ENCODE measurements at places on chromosomes 4 and X.

DNA sequence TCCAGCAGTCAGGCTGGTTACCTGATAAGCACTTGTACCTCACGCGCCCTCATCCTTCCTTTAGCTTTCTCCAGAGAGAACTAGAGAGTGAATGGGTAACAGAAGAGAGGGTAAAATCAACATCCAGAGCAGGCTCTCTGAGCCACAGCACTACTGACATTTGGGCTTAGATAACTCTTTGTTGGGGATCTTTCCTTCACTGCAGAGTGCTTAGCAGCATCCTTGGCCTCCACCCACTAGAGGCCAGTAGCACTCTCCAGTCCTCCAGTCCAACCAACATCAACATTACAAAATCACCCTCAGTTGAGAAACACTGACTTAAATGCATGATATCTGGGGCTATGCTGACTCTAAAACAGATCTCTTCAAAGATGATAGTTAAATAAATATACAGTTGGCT is 220.7 kb downstream of the TACR3 start:
- no peak for DNase-seq

DNA sequence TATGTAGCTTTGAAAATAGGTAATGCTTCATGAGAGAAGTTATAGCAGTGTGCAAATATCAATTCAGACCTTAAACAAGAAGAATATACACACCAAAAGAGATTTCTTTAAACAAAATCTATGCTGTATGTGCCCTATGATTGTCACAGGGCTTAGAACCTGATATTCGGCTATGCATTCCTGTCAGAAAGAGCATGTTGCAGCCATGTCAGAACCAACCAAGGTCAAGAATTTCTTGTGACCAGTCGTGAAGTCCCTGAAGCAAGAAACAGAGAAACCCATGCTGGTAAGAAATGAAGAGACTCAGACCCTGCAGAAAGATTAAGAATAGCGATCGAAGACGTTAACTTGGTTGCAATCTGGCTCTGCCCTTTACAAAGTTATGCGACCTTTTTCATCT is 210.3 kb upstream of the SPIN4 start:
- DNase-seq = peak; percentile 3

DNA sequence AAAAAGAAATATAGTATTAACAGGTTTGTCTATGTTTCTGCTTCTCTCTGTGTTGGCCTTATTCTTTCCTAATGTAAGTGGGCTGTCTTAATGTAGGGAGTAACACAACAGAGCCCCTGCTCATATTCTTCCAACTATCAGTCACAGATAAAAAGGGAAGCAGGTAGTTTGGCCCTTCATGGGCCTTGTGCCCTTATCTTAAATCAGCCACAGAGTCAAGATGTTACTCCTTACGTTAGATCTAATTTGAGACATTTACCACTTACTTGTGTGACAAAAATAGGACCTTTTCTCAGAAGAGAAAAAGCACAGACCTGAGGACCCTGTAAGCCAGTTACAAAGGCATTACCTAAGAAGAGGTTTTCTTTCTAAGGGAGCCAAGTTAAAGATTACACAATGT is 589.0 kb downstream of the GRXCR1 start:
- DNase-seq = no peak

- no peak for DNase-seq
These were observed 195.6 kb downstream of the RASL11B start for GRCh38 chr4:53057679-53058078.

DNA sequence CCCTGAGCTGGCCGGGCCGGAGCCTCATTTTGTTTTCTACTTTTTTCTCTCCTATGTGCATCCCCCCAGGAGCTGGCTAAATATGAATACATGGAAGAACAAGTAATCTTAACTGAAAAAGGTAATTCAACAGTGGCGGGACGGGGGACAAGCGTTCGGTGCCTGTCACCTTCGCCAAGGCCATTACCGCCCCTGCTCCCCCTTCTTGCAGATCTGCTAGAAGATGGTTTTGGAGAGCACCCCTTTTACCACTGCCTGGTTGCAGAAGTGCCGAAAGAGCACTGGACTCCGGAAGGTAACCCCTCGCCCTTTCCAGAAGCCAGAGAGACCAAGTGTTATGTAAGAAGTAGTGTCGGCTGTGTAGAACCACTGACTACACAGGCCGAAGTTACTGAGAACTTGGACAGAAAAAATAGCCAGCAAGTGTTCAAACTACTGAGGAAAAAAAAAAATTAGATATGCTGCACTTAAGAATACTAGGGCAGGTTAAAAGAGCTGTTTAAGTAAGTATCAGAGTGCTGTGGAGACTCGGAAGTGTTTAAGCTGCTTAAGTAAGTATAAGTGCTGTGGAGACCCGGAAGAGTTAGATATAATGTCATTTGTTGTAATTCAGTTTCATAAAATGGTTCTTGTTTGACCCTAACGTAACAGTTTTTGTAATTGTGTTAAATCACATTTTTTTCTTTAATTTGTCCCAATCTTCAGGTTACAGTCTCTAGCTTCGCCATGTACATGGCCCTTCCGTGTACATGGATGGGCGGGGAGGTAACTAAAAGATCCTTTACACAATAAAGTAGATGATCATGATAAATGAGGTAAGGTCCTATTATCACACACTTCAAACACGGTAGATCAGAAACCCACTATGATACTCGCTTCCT is 856 bp downstream of the SAT1 start:
- DNase-seq = peak; percentile 45

GRCh38 chr4:44725726-44726037 is 674 bp downstream of the GNPDA2 start:
- no peak for DNase-seq

DNA sequence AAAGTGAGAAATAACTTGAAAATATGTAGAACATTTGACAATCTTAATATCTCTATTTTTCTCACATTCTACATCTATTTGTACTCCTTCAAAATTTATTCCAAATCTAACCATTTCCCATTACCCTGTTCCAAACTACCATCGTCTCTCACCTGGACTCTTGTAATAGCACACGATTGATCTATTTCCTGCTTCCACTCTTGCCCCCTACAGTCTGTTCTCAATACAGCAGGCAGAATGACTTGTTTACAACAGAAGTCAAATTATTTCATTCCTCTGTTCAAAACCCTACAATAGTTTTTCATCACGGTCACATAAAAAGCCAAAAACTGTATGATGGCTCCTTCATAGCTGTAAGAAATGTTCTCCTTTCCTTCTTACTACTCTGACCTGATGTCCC is 21.1 kb upstream of the LUZP4 start:
- DNase-seq = no peak

DNA sequence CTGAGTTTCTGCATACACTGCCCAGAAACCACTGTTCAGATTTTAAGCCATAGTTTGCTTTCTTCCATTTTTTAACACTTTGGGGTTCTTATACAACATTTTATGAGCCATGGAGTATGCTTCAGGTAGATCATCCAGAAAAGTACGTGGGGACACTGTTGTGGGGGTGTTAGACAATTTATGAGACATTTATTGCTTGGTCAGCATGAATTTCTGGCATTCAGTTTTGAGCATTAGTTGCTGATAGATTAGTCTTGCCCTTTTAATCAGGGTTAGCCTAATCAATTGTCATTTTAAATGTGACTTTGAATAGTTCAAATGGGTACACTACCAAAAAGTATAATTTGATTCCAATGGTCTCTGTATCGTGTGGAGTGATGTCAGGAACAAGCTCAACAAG is 434.9 kb downstream of the GPM6A start:
- no peak for DNase-seq

GRCh38 chrX:136588036-136588435 is 56.0 kb downstream of the VGLL1 start:
- no peak for DNase-seq

GRCh38 chr4:72935462-72935861 is 134.1 kb downstream of the COX18 start:
- DNase-seq = no peak

DNA sequence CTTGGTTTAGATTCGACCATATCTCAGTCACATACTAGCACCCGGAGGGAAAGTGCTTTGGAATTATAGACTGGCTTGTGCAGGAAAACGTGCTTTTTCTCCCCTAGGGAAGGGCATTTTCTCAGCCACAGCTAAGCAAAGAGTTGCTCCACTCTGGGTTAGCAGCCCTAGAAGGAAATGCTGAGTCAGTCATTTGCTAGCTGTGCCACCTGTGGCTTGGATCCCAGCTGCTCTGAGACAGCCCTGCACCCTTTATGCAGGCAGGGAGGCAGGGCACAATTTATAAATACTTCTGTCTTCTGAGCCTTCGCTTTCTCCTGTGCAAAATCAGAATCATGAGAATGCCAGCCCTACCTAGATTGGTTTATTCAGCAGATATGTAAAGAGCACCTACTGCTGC is 1.3 kb upstream of the USP51 start:
- no peak for DNase-seq

DNA sequence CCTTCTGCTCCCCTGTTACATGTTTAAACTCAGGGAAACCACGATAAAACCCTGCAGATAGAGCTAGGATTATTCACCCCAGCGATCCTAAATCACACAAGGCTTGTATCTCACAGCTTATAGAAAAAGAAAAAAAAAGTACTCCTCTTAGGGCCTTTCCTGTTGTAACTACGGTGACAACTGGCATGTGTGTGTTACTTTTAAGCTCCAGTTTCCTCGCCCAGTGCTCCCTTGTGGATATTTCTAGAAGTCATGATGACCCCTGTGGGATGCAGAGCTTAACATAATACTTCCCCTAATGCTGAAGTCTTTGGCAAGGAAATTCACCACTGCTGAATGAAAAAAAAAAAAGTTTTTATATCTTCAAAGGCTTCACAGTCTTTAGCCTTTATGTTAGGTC is 114.7 kb downstream of the NWD2 start:
- DNase-seq = no peak

DNA sequence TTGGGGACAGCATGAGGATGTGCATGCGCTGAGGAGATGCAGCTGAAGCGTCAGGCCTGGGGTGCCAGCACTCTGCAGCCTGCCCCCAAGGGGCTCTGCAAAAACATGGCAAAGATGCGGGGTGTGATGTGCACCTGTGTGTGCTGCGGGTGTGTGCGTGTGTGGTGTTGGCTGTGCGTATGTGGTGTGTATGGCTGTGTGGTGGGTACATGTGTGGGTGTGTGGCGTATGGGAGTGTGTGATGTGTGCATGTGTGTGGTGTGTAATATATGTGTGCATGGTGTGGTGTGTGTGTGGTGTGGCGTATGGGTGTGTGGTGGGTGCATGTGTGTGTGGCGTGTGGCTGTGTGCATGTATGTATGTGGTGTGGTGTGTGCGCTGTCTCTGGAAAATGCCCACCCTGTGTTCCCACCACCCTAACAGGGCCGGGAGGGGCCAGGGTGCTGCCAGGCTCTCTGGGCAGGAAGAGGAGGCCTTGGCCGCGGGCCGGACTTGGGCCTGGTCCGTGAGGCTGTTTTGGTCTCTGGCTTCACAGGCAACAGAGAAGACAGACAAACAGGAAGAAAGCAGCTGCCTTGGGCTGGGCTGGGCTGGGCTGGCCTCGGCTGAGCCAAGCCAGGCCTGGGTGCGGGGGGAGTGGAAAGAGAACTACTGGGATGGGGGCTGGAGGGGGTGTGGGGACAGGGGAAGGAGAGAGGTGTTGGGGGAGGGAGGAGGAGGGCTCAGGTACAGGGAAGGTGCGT is 1.1 kb upstream of the AVPR2 start:
- DNase-seq = no peak

- no peak for DNase-seq
These were observed 171.0 kb downstream of the DHX15 start for GRCh38 chr4:24413311-24413784.

DNA sequence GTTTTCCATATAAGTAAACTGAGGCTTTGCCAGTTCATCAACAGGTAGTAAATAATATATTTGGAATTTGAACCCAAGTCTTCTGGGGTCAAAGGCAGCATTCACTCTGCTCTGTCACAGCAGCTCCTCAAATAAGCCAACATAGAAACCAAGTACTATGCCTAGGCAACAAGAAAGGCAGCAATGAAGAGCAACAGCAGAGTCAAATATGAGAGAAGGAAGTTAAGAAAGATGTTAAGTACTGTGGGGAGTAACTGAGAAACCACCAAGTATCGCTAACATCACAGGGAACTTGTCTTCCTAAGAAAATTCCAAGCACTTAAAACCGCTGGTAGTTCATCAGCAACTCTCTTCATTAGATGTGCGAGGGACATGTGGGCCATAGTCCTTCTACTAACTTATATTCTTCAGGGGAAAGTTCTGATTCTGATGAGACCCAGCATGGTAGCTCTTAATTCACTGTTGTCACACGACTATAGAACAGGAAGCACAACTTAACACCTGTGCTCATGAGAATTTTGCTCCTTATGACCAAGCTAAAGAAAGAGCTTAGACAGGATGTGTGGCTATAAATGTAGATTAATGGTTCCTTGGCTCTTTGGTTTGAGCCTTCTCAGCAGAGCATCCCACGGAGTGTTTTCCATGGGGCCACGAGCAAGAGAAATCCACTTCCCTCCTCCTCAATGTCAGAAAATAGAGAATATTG is 107.8 kb downstream of the AR start:
- DNase-seq = no peak

DNA sequence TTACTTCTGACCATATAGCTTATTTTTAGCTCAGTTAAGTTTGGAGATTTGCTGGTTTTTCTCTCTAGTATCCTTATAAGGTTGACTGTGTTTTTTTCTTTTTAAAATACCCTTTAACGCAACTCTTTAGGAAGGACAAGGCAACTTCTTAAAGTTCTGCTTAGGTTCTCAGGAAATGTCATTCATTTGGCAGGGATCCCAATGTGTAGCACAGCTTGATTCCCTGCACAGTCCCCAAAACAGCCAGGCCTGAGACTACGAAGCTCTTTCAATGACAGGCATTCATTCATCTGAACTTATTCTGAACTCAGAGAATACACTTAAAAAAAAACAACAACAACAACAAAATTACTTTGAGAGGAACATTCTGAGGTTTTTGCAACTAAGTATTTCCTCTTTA is 1765.8 kb downstream of the PCDH7 start:
- DNase-seq = no peak

- no peak for DNase-seq
These were observed 1995.9 kb downstream of the C4orf33 start for GRCh38 chr4:131091896-131092295.

DNA sequence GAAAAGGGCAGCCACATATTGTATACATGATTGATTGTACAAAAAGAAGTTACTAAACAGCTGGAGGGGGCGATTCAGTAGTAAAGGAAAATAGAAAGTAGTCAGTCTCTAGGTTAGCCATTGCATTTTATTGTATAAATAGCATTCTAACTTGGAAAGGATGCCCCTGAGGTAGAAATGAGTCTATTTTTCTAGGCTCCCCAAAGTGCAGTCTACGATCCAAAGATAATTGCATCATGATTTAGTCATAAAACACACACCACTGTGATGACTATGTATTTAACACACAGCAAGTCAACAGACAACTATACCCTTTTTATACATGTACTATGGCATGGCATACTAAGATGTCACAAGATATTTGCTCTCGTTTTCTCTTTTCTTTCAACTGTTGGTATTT is 204.9 kb downstream of the APBB2 start:
- DNase-seq = no peak

DNA sequence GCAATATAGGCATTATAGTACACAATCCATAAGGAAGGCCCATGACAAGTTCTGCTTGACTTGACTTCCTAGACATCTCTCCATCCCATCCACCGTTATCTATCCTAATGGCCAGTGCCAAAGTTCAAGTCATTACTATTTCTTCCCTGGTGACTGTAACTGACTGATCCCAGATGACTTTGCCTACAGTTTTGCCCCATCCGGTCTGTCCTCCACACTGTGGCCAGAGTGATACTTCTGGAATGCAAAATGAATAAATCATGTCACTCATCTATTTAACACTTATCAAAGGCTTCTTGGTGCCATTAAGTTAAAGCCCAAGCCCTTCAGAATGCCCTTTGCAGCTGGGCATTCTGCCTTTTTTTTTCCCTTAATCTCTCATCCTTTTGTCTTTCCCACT is 130.8 kb downstream of the PPARGC1A start:
- DNase-seq = no peak

GRCh38 chr4:2298532-2298991 is 36.7 kb upstream of the MXD4 start:
- no peak for DNase-seq

Measured in B cell (primary cell).